ENCODE measurements at places on chromosomes 5 and 9.

DNA sequence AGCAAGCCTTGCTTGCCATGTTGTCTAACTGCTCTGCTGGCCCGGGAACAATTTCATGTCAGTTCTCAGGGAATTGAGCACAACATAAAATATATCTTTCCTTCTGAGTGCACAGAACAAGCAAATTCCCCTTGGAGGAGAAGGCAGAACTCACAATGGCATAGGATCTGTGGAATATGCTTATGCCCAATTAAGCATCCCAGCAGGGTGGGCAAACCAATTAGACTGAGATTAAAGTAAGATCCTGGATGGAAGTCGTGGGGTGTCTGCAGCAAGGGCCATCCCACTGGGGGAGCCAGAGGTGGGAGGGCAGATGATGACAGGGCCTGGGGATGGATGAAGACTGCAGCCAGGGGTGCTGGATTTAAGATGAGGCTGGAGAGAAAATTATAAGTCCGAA, 114.1 kb downstream of the BRINP1 start:
- no peak for DNase-seq

GRCh38 chr5:89343666-89344065, 460.7 kb upstream of the MEF2C start:
- no peak for DNase-seq

DNA sequence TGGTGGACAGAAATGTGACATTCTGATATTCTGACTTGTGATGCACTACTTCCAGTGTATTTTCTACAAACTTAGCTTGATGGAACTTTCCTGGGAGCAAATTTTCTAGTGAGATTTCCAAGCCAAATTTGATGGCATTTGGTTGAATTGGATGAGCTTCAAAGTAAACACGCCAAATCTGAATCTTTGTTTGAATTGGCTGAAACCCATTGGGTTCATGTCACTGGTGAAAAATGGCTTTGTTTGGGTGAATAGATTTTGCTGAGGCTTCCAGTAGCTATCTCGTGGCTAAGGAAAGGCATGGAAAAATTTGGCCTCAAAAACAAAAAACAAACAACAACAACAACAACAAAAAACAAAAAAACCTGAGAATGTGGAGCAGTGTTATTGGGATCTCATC, 271.1 kb upstream of the RPS23 start:
- no peak for DNase-seq

DNA sequence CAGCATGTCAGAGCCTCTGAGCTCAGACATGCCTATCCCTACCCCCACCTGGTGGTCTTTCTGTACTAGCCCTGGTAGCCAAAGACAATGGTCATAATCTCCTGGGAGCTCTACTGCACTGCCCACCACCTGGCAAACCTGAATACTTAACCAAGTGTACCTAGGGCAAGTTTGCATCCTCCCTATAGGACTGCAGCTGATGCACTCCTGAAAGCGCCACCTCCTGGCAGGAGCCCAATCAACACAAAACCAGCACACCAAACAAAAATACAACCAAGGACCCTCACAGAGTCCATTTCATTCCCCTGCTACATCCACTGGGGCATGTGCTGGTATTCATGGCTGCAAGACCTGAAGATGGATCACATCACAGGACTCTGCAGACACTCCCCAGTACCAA, 14.8 kb upstream of the FAM174A start:
- DNase-seq, result no peak

- no peak for DNase-seq
These were observed 57.9 kb downstream of the EXD3 start for GRCh38 chr9:137365056-137365455.

GRCh38 chr9:68685770-68686169, 19.3 kb upstream of the PIP5K1B start:
- no peak for DNase-seq
